ENCODE measurements at places on chromosomes 2 and 18.

DNA sequence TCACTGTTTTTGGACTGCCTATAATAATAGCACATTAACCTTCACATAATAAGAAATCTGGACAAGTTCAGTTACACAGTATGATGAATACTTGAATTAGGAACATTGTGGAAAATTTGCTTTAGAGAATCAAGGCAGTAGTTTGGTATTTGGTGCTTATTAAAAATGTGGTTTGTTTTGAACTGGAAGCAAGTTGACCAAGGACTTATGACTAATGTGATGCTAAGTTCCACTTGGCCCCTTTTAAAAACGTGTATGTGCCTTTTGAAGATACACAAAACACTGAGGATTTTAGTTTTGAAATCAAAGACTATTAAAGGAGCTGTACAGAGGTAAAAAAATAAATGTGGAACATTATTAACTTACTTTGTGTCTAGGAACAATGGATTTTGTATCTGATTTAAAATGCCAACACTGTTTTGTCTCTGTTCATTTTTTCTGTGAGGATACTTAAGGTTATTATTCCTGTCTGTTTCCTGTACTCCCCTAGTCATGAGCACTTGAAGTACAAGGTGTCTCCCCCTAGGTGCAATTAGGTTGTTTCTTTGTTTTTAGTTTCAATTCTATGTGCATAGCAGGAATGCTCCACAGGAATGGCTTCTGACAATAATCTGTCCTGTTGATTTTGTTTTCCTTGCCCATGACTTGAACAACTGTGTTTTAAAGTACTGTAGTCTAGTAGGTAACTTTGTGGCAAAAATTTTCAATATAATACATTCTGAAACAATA lies 49.6 kb upstream of the PTH2R start:
- H3K4me1 ChIP-seq = peaks cover 2% of the 10 kb centered on the region
- no peak for DNase-seq
- H3K4me3 ChIP-seq = no peak overlapping the region
- H3K36me3 ChIP-seq = peaks cover 20% of the 10 kb centered on the region
- H3K27me3 ChIP-seq = no peaks in the 10 kb centered on the region
- no peak overlapping the region for H3K27ac ChIP-seq

GRCh38 chr2:219643788-219644398 lies 16.5 kb downstream of the SLC4A3 start:
- H3K4me1 ChIP-seq = peaks cover 7% of the 10 kb centered on the region
- no peak overlapping the region for H3K4me3 ChIP-seq
- no peak for DNase-seq
- peaks cover 18% of the 10 kb centered on the region for H3K27me3 ChIP-seq

- H3K27ac ChIP-seq = no peak overlapping the region
- no peaks in the 10 kb centered on the region for H3K27me3 ChIP-seq
- H3K4me3 ChIP-seq = no peak overlapping the region
- H3K36me3 ChIP-seq = no peaks in the 10 kb centered on the region
These were observed 368.4 kb downstream of the TXNL1 start for GRCh38 chr18:56269958-56270357.

GRCh38 chr2:232316461-232317330 lies 61.9 kb upstream of the ALPP start:
- H3K27me3 ChIP-seq = no peaks in the 10 kb centered on the region
- peaks cover 79% of the 10 kb centered on the region for H3K4me1 ChIP-seq
- H3K27ac ChIP-seq = peak overlapping the region; percentile 89

- no peak overlapping the region for H3K27ac ChIP-seq
- H3K36me3 ChIP-seq = peaks cover 48% of the 10 kb centered on the region
- no peaks in the 10 kb centered on the region for H3K4me1 ChIP-seq
- no peaks in the 10 kb centered on the region for H3K27me3 ChIP-seq
- H3K4me3 ChIP-seq = no peak overlapping the region
These were observed 7.7 kb downstream of the CENPA start for GRCh38 chr2:26793518-26793917.

Measured in activated CD4-positive, alpha-beta memory T cell treated with anti-CD3 and anti-CD28 coated beads for 36 hours (primary cell).